ENCODE measurements at places on chromosomes 11 and 22.

- no peak for DNase-seq
Observed at GRCh38 chr22:34847072-34847471, 218.9 kb upstream of the ISX start.

DNA sequence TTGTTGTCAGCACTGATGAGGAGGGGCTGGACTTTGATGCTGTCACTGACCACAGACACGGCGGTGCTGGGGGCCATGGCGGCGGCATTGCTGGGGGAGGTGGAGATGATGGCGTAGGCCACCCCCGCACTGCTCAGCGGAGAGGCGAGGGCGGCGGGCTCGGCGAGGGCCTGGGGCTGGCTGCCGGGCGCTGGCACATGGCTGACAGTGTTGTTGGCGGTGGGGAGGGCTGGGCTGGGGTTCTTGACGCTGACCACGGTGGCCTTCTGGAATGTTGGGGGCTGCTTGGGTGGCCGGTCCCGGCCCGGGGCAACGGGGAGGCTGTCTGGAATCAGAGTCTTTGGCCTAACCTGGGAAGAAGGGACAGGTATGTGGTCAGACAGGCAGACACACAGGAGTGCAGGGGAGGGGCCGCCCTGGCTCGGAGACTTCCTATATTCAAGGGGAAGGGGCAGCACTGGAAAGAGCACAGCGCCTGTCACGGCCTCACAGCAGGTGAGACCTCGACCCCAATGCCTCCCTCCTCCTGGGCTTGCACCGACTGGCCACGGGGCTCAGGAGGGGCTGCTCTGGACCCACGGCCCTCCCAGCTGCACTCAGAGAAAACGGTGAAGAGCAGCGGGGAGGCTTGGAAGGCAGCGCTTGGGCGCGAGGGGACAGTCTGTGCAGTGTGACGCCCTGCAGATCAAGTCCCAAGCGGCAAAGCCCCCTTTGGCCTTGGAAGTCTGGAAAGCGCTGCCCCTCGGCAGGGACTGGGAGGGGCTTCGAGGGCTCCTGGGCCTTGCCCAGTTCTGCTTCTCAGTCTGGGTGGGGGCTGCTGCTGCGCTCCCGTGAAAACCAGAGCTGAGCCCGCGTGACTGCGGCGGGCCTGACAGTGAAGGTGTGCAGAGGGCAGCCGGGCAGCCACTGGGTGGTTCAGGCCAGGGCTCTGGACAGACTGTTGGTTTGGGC, 93.2 kb downstream of the PHF21B start:
- DNase-seq, result no peak

- no peak for DNase-seq
Observed at GRCh38 chr11:62552485-62553079, 6.0 kb upstream of the AHNAK start.

DNA sequence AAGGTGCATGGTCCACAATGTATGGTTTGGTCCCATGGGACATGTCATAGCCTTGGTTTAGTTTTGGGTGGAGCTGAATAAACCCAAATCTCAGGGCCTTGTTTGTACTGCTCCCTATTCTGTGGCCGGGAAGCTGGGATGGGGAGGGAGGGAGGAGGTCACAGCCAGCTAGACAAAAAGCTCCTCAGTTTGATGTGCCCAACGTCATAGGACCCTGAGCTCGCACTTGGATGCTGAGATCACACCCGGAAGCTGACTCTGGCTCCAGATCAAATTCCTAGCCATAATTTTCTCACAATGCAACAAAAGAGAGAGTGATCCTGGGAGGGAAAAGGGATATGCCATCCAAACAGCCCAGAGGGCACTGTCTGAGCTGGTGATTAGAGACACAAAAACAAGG, 1.5 kb downstream of the HSPB2 start:
- DNase-seq, result no peak

GRCh38 chr22:18033204-18033998, 9.0 kb upstream of the MICAL3 start:
- no peak for DNase-seq

GRCh38 chr11:69943066-69943465, 123.8 kb upstream of the FGF3 start:
- no peak for DNase-seq

GRCh38 chr11:82996966-82997606, 74.6 kb downstream of the RAB30 start:
- DNase-seq, result peak; percentile 47

DNA sequence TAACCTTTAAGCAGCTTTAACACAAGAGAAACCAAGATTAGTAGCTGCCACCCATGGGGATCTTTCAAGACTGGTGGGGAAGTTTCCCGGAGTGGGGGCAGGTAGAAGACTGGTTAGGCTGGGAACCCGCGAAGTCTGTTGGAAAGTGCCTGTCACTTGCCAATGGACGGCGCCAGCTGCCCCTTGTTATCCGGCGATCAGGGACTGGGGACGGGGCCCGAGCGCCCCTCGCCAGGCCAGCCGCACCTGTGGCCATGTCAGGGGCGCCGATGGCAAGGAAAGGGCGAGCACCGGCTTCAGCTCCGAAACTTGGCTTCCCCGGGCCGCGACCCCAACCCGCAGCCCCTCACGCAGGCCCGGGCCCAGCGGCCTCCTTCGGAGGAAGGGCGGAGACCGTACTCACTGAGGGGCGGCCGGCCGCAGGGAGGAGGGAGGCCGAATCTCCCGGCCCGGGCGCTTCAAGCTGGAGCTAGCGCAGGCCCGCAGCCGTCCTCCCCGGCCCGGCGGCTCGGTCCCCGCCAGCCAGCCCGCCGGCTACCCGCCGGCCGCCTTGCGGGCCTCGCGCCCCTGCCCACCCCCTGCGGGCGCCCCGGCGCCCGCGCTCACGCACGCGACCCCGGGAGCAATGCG, 539 bp downstream of the EIF4ENIF1 start:
- peak; percentile 41 for DNase-seq

GRCh38 chr22:41178425-41178975, 26.6 kb upstream of the L3MBTL2 start:
- no peak for DNase-seq

- DNase-seq, result no peak
Observed at GRCh38 chr11:96335388-96335787, 7.6 kb downstream of the MAML2 start.

- DNase-seq, result no peak
Observed at GRCh38 chr11:62544581-62545436, 1.8 kb downstream of the AHNAK start.

DNA sequence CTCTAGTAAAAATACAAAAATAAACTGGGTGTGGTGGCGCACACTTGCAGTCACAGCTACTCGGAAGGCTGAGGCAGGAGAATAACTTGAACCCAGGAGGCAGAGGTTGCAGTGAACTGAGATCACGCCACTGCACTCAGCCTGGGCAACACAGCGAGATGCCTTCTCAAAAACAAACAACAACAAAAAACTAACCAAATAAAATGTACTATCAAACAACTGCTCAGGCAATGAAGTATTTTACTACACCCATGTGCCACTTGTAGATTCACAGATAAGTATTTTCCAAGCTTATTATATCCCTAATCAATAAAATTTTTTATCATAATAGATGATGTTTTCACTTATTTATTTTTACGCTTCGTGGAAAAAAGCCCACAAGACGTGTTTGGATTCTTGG, 924 bp downstream of the C11orf65 start:
- no peak for DNase-seq

DNA sequence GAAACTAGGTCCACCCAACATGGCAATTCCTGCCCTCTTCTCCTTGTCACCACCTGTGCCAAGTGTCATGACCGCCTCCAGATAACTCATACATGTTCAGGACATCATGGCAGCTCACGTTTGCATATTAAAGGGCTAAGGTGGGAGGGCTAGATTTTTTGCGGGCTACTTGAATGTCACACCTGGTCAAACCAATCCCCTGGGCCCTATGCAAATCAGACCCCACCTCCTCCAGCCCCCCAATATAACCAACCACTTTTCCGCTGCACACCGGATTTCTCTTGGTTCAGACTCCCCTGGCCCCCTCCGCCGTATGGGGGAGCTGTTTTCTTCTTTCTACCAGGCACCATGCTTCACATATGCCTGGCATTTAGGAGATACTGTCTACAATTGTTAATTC, 12.6 kb downstream of the UPB1 start:
- DNase-seq, result no peak

DNA sequence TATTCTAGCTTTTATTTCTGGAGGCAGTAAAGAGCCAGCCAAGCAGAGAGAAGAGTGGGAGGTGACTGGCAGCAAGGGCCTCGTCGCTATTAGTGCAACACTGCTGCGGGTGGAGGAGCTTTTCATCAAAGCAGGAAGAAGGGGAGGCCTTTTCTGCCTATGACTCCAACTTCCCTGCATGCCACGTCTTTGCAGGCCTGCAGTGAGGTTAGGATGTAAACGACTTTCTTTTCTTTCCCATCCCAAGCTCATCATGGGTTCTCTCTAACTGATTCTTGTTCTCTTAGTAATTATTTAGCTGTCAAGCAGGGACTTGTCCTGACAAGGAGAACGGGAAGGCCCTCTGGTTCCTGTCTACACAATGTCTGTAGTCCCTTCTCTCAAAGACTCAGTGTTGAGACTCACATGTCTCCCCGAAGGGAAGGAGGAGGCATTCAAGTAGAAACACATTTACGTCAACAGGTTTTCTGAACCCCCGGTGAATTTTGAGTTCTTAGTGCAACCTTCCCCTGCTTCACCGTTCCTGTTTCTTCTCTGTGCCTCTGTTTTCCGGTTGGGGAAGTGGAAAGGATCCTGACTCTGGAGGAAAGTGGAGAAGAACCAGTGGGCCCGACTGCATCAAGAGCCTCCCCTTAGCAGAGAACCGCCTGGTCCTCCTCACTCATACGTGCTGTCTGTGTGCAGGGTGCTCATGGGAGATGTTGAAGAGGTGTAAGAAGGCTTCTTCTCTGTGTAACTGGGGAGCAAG, 56.9 kb downstream of the PACS1 start:
- no peak for DNase-seq

GRCh38 chr22:29713156-29713727, 6.6 kb upstream of the CABP7 start:
- no peak for DNase-seq

- no peak for DNase-seq
Observed at GRCh38 chr11:90774727-90775566, 552.1 kb upstream of the CHORDC1 start.

- DNase-seq, result no peak
Observed at GRCh38 chr11:70536051-70536877, 137.9 kb downstream of the CTTN start.

DNA sequence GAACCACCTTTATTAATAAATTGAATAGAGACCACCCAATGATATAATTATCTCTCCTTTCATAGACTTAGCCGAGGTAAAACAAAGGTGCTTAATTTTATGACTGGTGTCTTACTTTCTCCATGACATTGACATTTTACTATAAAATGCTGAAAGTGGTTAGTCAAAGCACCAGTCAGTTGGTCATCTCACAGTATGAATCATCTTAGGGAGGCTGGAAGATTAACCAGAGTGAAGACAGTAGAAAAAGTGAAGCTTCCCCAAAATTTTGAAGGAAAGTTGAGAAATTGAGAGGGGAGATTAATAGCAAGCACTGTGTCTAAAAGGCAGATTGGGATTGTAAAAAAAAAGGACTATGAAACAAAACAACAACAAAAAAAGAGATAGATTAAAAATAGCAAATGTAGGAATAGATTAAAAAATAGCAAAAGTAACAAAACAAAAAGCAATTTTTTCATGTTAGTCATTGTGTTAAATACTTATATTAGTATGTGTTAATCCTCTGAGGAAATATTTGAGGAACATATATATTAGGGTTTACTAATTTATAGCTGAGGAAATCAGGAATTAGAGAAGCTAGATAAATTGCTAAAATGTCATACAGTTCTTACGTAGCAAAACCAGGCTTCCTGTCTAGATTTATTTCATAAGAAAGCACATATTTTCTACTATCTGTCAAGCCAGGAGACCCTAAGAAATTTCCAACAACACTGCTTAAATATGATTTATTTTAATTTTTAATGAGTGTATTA, 557.3 kb upstream of the ANO5 start:
- no peak for DNase-seq

DNA sequence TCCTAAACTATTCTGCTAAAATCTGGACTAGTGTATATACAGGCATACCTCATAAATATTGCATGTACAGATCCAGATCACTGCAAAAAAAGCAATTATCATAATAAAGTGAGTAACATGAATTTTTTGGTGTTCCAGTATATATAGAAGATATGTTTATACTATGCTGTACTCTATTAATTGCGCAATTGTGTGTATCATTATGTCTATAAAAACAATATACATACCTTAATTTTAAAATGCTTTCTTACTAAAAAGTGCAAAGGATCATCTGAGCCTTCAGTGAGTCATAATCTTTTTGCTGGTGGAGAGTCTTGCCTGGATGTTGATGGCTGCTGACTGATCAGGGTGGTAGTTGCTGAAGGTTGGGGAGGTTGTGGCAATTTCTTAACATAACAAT, 35.4 kb upstream of the CEP295 start:
- no peak for DNase-seq

GRCh38 chr22:23183061-23183698, 2.9 kb downstream of the BCR start:
- no peak for DNase-seq

DNA sequence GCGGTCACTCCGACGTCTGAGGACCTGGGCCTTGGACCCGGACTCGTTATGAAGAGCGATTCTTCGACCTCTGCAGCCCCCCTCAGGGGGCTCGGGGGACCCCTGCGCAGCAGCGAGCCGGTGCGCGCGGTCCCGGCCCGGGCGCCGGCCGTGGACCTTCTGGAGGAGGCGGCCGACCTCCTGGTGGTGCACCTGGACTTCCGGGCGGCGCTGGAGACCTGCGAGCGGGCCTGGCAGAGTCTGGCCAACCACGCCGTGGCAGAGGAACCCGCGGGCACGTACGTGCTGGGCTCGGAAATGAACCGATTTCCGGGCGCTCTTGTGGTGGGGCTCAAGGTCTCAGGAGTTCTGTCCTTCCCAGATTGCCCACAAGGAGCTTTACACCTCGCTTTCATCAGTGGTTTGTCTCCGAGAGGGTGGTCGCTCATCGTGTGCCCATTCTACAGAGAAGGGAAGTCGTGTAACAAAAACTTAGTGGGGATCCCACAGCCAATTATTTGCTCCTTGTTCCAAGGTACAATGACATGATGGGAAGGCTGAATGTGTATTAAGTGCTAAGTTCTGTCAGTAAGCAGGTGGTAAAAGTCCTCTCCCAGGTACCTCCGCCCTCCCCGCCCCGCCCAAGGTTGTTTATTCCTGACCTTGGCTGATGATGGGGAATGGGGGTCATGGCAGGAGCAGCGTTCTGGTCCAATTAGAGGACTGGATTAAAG, 695 bp downstream of the PEX26 start:
- DNase-seq, result no peak

DNA sequence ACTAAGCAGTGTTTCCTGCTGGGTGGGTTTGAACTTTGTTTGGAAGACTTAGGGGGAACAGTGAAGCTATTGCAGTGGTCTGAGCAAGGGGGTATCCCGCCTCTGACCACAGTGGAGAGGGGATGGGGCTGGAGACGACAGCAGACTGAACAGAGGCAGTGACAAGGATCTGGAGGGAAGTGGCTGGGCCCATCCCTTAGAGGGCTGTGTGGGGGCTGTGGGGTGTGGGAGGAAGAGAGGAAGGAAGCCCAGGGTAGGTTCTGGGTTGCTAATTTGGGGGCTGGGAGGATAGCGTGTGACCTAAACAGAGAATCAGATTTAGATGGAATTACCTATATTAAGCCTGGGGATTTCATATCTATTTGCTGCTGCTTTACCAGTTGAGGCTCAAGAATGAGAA, 70.7 kb downstream of the BMAL1 start:
- no peak for DNase-seq

GRCh38 chr11:57235761-57236703, 1.0 kb downstream of the APLNR start:
- DNase-seq, result no peak

GRCh38 chr22:44711690-44712555, 9.9 kb downstream of the PRR5 start:
- DNase-seq, result no peak

GRCh38 chr11:128105511-128105910, 481.8 kb downstream of the ETS1 start:
- DNase-seq, result no peak

Measured in GM12891 (cell line).